Smooth muscle cell of the pulmonary artery (primary cell): ENCODE measurements at places on chromosomes 12 and 14. TPM values are rescaled to one million over a fixed set of nuclear protein-coding genes. Genes with fewer than 3 reads are reported as not detected.

TIMM9 gene
- total RNA-seq: 16.6 and 17.3 TPM in 2 replicates

PAX9 gene
- 0.10 and 0.52 TPM in 2 replicates for total RNA-seq

EXOC3L4 gene
- total RNA-seq: 0.39 TPM in 1 of 2 replicates, not detected in the other

LRCOL1 gene
- total RNA-seq: not detected in 2 replicates

GPRC5A gene
- total RNA-seq: 16.7 and 56.1 TPM in 2 replicates

SPTB gene
- total RNA-seq: 0.13 TPM in 1 of 2 replicates, not detected in the other

KRT75 gene
- total RNA-seq: not detected in 2 replicates

HRK gene
- 0.07 and 0.76 TPM in 2 replicates for total RNA-seq

TAS2R8 gene
- total RNA-seq: not detected in 2 replicates

ATP5F1B gene
- total RNA-seq: 374 and 387 TPM in 2 replicates

DERA gene
- total RNA-seq: 20.0 and 29.1 TPM in 2 replicates

FUT8 gene
- 59.3 and 78.0 TPM in 2 replicates for total RNA-seq

VRK1 gene
- 10.5 and 13.5 TPM in 2 replicates for total RNA-seq

SNW1 gene
- total RNA-seq: 31.3 and 41.9 TPM in 2 replicates

KERA gene
- not detected in 2 replicates for total RNA-seq

GYS2 gene
- 0.03 TPM in 1 of 2 replicates, not detected in the other for total RNA-seq

PELI2 gene
- total RNA-seq: 7.6 and 12.8 TPM in 2 replicates

LALBA gene
- not detected in 2 replicates for total RNA-seq

FGF23 gene
- not detected in 2 replicates for total RNA-seq

NUDT4 gene
- total RNA-seq: 49.7 and 58.4 TPM in 2 replicates

GNB3 gene
- total RNA-seq: 2.0 and 3.2 TPM in 2 replicates

OR4E2 gene
- not detected in 2 replicates for total RNA-seq

MORN3 gene
- total RNA-seq: 0.65 and 0.86 TPM in 2 replicates

MYBPC1 gene
- under 0.01 TPM in 1 of 2 replicates, not detected in the other for total RNA-seq

NPAS3 gene
- total RNA-seq: 0.26 and 0.76 TPM in 2 replicates

COX8C gene
- not detected in 2 replicates for total RNA-seq

SLCO1A2 gene
- total RNA-seq: not detected in 2 replicates

FOXA1 gene
- not detected in 2 replicates for total RNA-seq

DEGS2 gene
- 0.07 and 0.26 TPM in 2 replicates for total RNA-seq

CD163 gene
- total RNA-seq: not detected in 2 replicates

EFS gene
- total RNA-seq: 4.7 and 15.0 TPM in 2 replicates

CDKN3 gene
- 4.4 and 17.6 TPM in 2 replicates for total RNA-seq

CLEC2D gene
- 1.4 and 1.8 TPM in 2 replicates for total RNA-seq

GSC gene
- 0.46 TPM in 1 of 2 replicates, not detected in the other for total RNA-seq

TSPAN8 gene
- total RNA-seq: 9.8 and 108 TPM in 2 replicates

SPATS2 gene
- 22.9 and 29.9 TPM in 2 replicates for total RNA-seq

KRT72 gene
- total RNA-seq: not detected in 2 replicates

HOXC9 gene
- 0.40 and 1.8 TPM in 2 replicates for total RNA-seq

SLC6A15 gene
- 0.33 and 3.6 TPM in 2 replicates for total RNA-seq

PLA2G1B gene
- not detected in 2 replicates for total RNA-seq

MAP3K9 gene
- total RNA-seq: under 0.01 and 0.07 TPM in 2 replicates

OTOGL gene
- 0.07 and 0.39 TPM in 2 replicates for total RNA-seq

CFAP54 gene
- total RNA-seq: 1.8 and 2.6 TPM in 2 replicates

MSI1 gene
- 0.20 TPM in 1 of 2 replicates, not detected in the other for total RNA-seq

RNASE4 gene
- total RNA-seq: 58.3 and 59.6 TPM in 2 replicates

C12orf54 gene
- not detected in 2 replicates for total RNA-seq

CFAP73 gene
- not detected in 2 replicates for total RNA-seq

B3GNT4 gene
- 0.52 and 0.59 TPM in 2 replicates for total RNA-seq

CCDC175 gene
- not detected in 2 replicates for total RNA-seq

NINJ2 gene
- 0.20 and 1.0 TPM in 2 replicates for total RNA-seq

COQ5 gene
- total RNA-seq: 25.3 and 30.5 TPM in 2 replicates

VDR gene
- total RNA-seq: 13.0 and 13.6 TPM in 2 replicates

LIN7A gene
- 4.1 and 26.8 TPM in 2 replicates for total RNA-seq

SLC7A8 gene
- total RNA-seq: 8.0 and 8.6 TPM in 2 replicates

TSHR gene
- total RNA-seq: under 0.01 TPM in 1 of 2 replicates, not detected in the other
